NCI-H510A (cell line): ENCODE measurements at places on chromosomes 3 and 15.

GRCh38 chr3:143171141-143171980 is 51.8 kb downstream of the CHST2 start:
- DNase-seq, result no peak

DNA sequence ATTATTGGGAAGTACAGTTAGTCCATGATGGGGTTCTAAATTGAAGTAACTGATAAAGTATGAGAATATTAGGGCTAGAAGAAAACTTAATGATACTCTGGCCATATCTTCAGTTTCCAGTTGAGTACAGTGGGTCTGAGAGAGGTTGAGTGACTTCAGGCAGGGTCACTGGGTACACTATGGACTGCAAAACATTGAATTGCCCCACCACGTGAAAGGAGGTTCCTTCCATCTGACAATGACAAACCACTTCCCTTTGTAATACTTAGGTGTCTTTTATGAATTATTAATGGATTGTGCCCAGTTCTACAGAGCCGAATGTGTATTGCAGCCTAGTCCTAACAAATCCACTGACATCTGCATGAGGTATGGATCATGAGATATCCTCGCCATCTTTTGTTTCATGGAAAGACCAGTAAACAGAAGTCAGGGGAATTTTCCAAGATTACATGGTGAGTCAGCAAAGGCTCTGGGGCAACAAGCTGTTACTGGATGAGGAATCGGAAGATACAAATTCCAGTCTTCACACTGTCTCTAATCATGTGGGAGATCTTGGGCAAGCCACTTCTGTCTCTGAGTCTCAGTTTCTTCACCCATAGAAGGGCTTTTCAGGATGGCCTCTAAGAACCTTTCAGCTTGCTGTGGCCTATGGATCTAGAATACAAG is 66.5 kb upstream of the BCL6 start:
- no peak for DNase-seq

GRCh38 chr3:65729973-65730372 is 308.7 kb downstream of the MAGI1 start:
- no peak for DNase-seq

GRCh38 chr15:87564681-87565080 is 691.9 kb downstream of the NTRK3 start:
- no peak for DNase-seq

DNA sequence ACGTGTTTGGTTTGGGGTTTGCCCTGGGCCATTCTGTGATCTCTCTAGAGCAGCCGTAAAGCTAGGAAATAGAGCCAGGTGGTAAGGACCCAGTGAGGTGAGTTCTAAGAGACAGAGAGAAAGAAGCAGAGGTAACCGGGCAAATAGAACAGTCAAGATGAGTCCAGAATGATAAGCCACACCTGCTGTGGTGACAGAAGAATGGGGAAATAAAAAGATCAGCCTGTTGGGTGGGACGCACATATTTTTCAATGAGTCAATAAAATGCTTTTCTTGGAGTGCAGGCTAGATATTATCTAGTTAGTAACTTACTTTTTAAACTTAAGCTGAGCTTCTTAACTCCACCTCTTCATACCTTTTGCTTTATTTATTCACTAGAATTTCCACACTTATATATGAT is 135.0 kb downstream of the NFKBIZ start:
- no peak for DNase-seq

DNA sequence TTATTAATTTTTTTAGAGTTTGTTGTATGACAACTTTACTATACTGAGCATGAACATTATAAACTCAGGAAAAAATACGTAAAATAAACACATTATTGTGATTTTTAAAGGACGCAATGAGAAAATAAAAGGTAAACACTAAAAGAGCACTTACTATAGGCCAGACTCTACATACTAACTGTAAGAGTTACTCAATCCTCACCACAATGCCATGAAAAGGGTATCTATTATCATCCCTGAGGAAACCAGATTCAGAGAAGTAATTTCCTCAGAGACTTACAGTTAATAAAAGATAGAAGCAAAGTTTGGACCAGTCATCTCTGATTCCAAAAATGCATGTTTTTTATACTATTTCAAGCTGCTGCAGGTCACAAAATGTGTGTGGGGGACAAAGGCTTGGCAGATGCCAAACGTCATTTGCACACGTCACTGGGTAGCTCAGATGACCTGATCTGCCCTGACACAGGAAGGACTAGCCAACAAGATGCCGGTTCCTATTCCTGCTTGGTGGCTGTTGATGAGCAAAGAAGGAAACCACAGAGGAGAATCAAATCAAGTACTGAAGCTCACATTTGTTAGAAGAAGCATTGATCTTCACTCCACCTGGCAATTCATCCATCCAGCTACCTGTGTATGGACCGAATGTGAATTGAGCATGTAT is 42.3 kb downstream of the KLHL6 start:
- no peak for DNase-seq

GRCh38 chr15:31335989-31336592 is 9.5 kb downstream of the KLF13 start:
- DNase-seq, result no peak

- no peak for DNase-seq
These were observed 23.2 kb downstream of the LIPC start for GRCh38 chr15:58454950-58455401.

- no peak for DNase-seq
These were observed 34.6 kb upstream of the SV2B start for GRCh38 chr15:91065505-91065904.

GRCh38 chr3:130529486-130530215 is 12.7 kb downstream of the COL6A6 start:
- no peak for DNase-seq
